ENCODE measurements at places on chromosomes 5 and 9.

DNA sequence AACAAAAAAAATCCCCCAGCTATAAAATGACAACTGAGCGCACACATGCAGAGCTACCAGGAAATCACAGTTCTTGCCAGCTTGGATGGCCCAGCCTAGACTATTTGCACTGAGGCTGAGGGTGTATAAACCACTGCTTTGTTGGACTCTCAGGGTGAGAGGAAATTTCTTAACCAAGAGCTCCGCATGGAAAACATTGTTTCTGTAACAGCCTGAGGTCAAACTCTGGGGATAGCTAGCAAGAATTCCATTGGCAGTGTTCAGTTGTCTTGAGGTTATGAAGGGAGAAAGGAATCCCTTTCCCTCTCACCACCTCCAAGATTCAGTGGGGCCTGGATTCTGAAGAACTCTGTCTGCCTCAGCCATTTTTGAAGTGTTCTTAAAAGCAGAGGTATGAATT, 360.0 kb downstream of the OSTF1 start:
- no peak for DNase-seq

- no peak for DNase-seq
Observed at GRCh38 chr9:137190315-137190856, 1.9 kb downstream of the SSNA1 start.

DNA sequence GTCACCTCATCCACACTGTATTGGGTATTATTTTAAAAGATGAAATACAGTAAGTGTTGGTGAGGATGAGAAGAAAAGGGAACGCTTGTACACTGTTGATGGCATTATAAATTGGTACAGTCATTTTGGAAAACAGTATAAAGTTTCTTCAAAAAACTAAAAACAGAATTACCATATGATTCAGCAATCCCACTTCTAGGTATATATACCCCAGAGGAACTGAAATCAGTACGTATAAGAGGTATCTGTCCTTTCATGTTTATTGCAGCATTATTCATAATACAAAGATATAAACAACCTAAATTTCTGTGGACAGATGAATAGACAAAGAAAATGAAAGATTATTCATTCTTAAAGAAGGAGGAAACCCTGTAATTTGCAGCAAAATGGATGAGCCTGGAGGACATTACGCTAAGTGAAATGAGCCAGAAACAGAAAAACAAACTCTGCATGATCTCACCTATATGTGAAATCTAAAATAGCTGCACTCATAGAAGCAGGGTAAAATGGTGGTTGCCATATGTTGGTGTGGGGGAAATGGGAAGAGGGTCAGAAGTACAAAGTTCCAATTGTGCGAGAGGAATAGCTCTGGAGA, 191.6 kb downstream of the TRIM36 start:
- DNase-seq: no peak

DNA sequence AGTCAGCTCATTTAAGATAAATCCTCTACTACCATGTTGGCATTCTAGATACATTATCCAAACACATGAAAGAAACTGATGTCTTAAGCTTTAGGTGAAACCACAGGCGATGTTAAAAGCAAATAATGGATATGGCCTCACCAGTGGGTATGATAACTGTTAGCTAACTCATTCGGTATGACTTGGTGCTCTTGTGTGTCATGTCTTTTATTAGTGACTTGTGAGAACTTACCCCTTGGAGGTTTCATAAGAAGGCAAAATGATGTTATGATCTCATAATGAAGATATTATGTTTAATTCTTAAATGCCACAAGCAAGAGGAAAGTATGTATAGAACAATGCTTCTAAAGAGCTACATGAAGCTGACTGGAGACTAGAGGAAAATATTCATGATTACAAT, 1227.0 kb downstream of the EFNA5 start:
- no peak for DNase-seq

- DNase-seq: no peak
Observed at GRCh38 chr5:63931836-63932235, 30.4 kb downstream of the HTR1A start.

- no peak for DNase-seq
Observed at GRCh38 chr9:14888875-14889274, 21.4 kb downstream of the FREM1 start.

GRCh38 chr5:67960939-67961338, 254.6 kb upstream of the PIK3R1 start:
- DNase-seq: no peak

- no peak for DNase-seq
Observed at GRCh38 chr9:126431077-126431742, 104.6 kb downstream of the MVB12B start.

DNA sequence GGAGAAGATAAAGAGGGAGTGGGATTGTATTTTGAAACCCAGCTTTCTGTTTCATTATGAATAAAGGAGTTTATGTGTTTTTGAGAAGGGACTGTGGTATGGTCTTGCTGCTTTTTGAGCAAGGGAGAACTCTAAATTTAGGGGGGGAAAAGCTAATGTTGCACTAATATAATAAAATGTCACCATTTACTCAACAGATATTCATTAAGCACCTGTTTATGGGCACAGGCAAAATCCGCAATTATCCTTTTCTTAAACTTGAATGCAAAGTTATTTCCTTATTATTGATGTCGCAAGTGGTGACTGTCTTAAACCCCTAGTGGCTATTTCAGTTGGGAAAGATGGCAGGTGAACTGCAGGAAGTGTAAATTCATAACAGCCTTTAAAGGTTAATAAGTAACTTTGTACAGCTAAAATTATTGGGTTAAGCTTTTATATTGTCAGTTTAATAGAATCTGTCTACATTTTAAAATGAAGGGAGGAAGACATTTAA, 1.5 kb downstream of the CDC42SE2 start:
- DNase-seq: no peak

DNA sequence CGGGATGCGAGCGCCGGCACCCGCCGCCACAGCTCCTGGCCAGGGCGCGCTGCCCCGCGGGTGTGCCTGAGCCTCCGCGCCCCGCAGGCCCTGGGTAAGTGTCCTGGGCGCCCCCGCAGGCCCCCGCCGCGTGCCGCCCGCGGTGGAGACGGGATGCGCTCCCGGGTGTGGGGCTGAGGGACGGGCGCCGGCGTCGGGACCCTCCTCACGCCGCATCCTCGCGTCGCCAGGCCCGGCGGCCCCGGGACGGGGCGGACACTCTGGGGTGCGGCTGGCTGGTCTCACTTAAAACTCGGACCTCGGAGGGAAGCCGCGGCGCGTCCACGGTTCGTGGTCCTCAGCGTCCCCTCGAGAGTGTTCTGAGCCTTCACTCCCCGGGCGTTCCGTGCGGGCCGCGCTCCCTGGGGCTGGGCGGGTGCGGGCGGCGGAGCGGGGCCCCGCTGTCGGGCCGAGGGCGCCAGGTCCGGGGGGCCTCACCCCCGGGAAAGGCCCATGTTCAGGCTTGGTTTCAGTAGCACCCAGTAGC, 275 bp downstream of the AHRR start:
- DNase-seq: no peak

GRCh38 chr9:109270971-109271925, 49.6 kb downstream of the EPB41L4B start:
- DNase-seq: no peak

GRCh38 chr5:175840050-175840841, 31.1 kb upstream of the CPLX2 start:
- DNase-seq: no peak

- no peak for DNase-seq
Observed at GRCh38 chr9:114777821-114778609, 27.8 kb downstream of the TNFSF15 start.

- DNase-seq: no peak
Observed at GRCh38 chr9:124132671-124133147, 121.1 kb downstream of the LHX2 start.

DNA sequence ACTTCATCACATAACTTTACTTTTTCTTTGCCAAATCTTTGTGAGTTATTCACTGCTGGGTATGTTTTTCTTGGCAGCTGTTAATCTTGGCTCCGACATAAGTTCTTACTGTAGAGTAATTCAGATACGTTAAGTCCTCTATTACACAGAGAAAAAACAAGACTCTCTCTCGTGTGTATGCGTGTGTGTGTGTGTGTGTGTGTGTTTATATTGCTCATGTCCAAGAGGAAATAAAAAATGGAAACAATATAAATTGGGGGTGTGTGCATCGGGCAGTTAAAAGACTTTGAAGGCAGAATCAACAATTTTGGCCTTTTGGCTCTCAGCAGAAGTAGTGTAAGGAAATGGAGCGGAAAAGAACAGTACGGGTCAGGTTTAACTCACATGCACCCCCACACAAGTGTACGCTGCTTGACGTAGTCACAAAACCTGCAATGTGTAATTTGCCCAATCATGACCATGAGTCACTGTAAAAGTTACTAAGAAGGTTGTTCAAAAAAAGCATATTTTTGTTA, 67.2 kb upstream of the IFNE start:
- DNase-seq: no peak

DNA sequence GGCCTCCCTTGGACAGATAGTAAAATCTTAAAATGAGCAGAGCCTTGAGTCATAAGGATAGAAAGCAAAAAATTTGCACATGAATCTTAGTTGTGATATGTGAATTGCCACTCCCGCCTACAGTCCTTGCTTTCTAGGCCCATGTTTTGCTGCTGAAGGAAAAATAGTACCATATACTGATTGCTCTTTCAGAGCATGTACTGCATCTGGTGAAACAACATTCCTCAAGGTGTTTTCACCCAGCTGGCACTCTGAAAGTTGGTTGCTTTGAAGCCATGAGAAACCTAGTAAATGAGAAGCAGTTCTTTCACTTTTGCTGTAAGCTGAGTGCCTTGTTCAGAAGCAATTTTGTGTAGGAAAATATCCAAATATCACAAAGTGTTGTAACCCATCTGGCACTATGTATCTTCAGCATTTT, 10.3 kb downstream of the CDC37L1 start:
- no peak for DNase-seq

DNA sequence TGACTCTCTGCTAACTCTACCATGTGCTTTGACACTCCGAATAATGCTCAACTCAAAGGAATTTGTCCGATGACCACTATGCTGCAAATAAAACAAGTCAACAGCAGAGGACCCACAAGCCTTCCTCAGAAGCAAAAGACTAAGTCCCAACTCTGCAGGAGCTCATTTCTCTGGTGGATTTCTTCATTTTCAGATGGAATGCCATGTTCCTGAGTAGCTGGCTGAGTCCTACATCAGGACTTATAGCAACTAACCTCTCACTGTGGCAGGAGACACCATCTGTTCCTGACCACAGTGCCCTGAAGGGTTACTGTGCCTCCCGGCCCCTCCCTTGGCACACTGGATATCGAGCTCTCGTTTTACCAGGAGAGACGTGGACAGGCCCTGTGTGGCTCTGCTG, 20.8 kb downstream of the LHFPL2 start:
- DNase-seq: no peak

GRCh38 chr5:156396830-156397081, 69.8 kb downstream of the SGCD start:
- no peak for DNase-seq

- DNase-seq: no peak
Observed at GRCh38 chr9:130548103-130548502, 31.3 kb upstream of the FUBP3 start.

DNA sequence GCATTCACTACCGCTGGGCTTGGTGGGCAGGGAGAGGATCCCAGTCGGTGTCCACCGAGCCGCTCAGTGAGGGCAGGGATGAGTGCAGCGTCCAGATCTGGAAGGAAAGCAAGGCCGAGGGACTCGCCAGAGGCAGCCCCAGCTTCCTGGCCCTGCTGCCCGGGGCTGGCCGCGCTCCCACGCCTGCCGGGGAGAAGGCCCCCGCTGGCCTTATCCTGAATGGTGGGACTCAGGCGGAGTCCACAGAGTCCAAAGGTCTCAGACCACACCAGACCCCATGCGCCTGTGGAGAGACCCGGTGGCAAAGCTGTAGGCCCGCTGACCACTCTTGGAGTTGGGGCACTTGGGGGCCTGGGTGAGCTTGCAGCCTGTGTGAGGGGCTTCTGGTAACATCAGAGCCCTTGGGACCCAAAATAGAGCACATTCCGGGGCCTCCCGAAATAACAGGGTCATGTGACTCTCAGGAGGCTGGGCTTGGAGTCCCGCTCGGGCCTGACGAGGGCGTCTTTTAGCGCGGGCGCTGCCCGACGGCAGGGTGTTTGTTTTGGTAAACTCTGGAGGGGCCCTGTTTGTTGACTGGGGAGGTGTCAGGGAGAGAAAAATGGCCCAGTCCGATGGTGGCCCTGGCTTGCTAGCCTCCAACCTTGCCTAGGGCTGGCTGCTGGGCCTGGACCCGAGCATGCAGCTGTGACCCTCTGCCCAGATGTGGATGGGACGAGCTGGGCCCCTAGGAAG, 2.8 kb downstream of the RXRA start:
- no peak for DNase-seq

DNA sequence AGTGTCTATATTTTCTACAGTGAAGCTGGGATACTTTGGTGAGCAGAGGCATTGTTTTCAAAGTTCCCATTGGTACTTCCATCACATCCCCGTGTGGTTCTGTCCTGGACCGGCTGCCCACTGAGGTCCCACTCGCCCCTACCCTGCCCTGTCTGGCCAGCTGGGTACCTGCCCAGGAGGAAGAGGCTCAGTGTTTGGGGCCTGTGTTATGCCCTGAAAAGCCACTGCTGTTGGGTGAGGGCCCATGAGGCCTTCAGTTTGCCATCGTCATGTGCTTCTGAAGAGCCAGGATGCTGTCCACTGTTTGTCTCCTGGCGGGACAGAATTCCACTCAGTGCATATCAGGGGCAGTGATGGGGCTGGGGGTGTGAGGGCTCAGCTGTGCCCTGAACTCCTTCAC, 2.6 kb upstream of the CEP72 start:
- no peak for DNase-seq

- DNase-seq: no peak
Observed at GRCh38 chr5:5085381-5085780, 54.7 kb upstream of the ADAMTS16 start.

- DNase-seq: no peak
Observed at GRCh38 chr5:140576776-140577201, 12.2 kb downstream of the SLC35A4 start.

DNA sequence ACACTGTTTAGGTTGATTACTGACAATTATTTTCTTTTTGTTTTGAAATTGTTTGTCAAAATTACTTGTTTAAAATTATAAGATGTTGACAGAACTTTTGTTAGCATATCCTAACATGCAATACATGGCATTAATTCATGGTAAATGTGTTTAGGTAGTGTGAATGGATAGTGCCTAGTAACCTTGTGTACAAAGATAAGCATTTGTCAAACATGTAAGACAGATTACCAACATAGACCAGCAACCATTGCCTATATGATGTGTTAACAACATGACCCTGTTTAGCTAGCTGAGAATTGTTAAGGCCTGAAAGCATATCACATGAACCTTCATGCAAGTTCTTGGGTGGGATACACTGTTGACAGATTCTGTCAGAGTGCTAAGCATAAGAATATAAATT, 13.4 kb downstream of the MAN2A1 start:
- DNase-seq: no peak

Measured in globus pallidus (tissue), 1 donor.